ENCODE measurements at places on chromosomes 5 and 9.

GRCh38 chr9:36154331-36154952 is 14.7 kb upstream of the CCIN start:
- DNase-seq: no peak

DNA sequence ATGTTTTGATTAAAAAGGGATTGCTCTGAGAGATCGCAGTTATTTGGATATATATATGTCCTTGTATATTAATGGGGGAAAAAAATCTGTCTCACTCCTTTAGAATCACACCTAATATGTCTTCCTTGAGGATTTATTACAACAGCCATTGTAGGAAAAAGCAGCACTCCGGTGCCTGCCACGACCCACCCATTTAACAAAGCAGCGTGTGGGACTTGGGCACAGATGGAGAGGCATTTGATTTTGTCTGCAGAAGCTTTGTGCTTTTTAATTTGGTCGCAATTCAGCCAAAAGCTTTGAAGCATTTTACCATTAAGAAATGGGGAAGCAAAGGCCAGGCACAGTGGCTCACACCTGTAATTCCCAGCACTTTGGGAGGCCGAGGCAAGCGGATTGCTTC is 159.2 kb downstream of the SMARCA2 start:
- DNase-seq: no peak

- no peak for DNase-seq
Measured at GRCh38 chr5:73686912-73687311, 60.9 kb downstream of the ARHGEF28 start.

DNA sequence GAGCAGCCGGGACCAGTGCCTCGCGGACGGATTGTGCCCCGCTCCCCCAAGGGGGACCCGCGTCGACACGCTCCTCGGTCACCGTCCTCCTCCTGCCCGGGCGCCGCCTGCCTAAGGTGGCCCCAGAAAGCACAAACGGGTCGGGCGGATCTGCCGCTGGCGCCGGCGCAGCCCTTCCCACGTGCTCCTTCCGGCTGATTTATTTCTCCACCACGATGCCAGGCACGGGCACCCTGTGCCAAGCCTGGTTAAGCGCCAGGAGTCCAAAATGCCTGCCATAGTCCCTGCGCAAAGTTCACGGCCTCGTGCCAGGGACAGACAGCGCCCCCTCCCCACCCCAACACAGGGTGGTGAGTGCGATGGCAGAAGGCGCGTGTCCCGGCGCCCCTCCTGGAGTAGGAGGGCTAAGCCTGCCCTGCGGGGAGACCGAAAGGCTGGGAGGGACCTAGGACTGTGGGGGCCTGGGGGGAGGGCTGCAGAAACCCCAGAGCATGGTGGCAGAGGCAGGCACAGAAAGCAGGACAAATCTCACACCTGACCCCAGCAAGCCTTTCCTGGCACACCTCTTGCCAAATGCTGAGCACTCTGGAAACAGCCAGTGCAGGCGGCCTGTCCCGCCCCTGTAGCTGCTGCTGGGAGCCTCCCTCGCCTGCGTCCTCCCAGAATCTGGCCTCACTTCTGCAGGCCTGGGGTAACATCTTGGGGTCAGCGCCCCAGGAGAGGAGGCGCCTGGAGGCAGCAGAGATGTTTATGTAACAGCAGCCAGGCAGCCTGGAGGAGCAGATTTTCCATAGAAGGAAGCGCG is 1.1 kb upstream of the NOTCH1 start:
- DNase-seq: peak; percentile 29

- DNase-seq: no peak
Measured at GRCh38 chr9:126217797-126218196, 108.8 kb upstream of the MVB12B start.

- DNase-seq: peak; percentile 61
Measured at GRCh38 chr9:32571969-32572899, 725 bp downstream of the NDUFB6 start.

DNA sequence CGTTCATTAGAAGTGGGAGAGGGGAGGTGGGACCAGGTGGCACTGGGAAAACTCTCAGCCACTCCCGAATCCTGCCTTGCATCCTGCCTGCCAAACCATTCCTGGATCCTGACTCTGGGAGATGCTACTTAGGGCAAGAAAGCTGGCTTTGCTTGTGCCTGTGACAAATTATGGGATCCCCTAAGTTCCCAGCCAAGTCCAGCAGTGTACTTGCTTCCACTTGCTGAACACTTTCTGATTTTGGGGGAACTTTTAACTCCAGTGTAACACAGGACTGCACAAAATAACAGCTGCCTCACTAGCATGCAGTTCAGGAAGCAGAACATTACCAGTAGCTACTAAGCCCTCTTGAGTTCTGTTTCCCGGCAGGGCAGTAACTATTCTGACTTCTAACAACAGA is 12.5 kb upstream of the NKX2-5 start:
- no peak for DNase-seq

DNA sequence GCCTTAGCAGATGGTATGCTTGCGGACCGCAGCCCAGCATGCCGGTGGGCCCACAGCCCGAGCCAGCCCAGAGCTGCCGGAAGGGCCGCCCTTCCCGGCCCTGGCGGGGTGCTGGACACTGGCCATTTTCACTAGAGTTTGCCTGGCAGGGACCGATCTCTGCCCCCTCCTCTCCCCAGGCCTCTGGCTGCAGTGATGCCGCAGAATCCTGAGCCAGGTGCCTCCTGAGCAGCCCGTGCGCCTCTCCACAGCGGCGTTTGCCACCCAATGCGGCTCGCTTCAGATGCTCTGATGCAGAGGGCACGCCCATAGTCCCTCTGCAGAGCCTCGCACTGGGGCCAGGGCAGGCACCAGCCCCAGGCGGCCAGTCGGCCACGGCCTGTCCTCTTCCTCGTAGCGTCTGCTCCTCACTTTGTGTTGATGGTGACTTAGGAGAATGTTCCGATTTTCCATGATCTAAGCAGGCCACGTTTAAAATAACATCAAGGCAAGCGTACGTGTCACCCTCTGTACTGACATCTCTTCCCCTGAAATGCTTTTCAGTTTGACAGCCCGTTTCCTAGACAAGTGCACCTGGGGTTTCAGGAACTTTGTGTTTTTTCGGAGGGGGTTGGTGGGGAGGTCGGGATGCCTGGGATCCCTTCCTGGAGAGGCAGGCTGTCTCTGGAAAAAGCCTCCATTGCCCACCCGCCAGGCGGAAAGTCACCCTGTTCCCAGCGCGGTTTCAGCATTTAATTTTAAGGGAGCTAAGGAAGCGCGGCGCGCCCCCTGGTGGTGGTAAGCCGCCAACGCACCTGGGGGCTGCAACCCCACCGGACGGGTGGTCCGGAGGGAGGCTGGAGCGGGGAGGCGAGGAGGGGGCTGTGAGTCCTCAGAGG is 29.8 kb upstream of the HMCN2 start:
- peak; percentile 44 for DNase-seq

DNA sequence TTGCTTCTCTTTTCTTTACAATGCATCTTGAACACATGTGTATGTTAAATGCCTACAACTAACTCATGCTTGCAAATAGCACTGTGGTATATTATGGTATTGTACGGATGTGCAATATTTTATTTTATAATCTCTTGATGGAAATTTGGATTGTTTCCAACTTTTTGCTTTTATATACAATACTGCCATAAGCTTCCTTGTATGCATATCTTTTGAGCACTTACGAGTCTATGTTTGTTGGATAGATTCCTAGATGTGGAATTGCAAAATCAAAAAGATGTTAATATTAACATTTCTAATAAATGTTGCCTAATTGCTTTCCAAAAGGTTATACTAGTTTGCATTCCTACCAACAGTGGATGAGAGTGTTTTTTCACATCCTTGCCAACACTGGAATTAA is 3.4 kb upstream of the GALNT12 start:
- DNase-seq: no peak

- DNase-seq: no peak
Measured at GRCh38 chr9:129023908-129024233, 4.3 kb downstream of the SH3GLB2 start.

DNA sequence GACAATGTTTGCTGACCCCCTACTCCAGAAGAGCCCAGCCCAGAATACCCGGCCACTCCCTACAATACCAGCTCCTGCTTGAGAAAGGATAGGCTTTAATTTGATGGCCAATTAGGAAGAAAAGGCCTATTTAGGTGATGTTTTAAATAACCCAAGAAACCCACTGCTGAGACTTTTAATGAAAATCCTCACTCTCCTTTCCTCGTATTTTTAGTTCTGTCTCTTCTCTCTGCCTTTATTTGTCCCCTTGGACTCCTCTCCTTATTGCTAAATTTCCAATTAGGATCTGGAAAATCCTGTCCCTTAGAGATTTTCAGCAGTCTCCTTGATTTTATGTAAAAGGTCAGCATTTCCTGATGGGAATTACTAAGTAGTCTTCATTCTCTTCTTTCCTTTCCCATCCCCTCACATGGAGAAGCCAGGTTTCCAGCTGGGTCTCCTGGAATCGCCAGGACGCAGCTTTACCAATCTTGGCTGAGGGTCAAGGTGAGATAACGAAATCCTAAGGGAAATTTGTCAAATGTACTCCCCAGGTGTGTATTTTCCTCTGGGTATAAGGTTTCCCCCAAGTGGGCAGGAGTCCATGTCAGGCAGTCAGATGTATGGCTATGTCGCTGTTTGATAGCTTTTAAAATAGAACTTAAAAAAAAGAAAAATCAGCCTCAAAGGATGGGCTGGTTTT is 11.7 kb downstream of the STC2 start:
- no peak for DNase-seq

DNA sequence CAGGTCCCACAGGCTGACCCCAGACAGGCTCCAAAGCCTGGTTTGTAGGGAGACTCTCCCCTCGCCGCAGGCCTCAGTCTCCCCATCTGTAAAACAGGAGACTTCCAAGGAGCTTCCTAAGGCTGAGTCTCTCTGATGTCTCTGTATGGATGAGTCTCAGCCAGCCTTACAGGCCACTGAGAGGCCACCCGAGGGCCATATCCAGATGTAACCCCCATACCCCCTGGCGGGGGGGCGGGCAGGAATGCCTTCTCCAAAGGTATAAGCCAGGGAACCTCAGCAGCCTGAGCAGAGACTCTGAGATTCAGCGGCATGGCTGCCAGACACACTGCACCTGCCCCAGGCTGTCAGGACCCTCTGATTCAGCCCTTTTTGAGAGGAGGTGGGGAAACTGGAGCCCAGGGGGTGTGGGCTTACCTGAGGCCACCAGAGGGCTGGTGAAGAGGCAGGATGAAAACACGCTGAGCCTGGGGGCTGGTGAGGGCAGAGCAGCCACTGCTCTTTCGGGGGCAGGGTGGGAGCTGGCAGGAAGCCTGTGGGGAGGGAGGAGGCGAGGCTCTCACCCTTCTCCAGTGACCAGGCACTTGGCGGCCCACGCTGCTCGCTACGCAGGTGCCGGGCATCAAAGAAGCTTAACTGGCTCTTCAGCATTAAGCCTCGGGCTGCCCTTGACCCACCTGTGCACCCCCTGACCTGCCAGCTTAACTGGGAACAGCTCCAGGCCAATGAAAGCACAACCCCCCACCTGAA is 5.5 kb upstream of the SUSD3 start:
- no peak for DNase-seq

DNA sequence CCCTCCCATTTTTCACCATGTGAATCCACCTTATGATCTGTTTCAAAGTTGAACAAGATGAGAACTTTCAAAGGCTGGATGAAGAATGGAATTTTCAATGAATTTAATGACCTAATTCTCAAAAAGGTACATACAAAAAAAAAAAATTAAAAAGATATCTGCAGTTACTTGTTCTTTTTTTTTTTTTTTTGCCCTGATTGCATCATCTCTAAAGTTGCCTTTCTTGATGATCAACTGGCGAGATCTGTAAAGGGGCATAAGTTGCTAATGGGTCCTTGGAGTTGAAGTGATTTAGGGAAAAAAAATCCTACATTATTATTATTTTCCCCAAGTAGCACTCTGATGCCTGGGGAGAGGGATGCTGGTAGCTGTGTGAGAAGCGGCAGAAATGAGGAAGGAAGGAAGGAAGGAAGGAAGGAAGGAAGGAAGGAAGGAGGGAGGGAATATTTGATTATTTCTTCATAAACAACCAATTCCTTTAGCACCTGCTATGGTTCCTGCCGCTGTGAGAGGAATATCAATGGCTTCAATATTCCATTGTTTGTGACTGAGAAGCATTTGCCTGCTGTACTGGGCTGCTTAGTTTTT is 48.8 kb upstream of the CD180 start:
- no peak for DNase-seq

GRCh38 chr9:80070071-80070742 is 498.4 kb downstream of the TLE4 start:
- DNase-seq: no peak

- no peak for DNase-seq
Measured at GRCh38 chr5:54309691-54310432, 511 bp downstream of the ARL15 start.

Measured in stimulated activated CD8-positive, alpha-beta memory T cell treated with anti-CD3 and anti-CD28 coated beads, Interleukin-7, amount 100 ng/mL, for 48 hours (primary cell).